Hematopoietic multipotent progenitor cell treated with erythropoietin and hydrocortisone succinate and interleukin-3 and kit ligand, for 8 days (in vitro differentiated cells): ENCODE measurements at places on chromosomes 2 and 18.

DNA sequence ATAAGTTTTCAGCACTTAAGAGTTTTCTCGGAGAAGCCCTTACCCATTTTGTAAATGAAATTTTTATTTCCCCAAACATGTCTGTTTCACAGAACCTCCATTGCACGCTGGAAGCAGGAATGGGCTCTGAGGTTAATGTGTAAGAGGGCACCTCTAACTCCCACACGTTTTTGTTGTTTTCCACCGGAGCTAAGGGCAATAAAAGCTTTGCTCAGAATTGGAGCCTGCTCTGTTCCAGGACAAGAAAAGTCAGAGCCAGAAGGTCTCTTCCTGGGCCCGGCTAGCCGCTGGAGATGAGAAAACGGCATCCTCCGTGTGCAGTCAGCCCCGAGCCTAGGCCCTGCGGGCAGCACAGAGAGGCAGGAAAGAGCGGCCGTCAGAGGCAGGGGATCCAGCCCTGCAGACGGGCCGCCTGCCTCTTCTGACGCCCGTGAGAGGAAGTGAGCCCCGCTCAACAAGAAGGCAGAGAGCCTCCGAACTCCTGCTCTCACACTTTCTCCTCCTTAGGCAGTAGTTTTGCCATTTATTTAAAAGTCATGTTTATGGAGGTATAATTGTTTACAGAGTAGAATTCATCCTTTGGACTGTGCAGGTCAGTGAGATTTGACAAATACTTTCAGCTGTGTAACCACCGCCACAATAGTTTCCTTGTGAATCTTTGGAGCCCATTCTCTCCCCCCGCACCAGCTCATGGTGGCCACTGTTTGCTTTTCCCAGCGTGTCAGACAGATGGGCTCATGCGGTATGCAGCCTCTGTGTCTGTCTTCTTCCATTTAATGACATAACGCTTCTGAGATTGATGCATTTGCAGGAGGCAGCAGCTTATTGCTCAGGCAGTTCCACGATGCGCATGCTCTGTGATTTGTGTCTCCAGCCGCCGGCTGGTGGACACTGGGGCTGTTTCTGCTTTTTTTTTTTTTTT, 117.3 kb downstream of the GALR1 start:
- no peak for DNase-seq

DNA sequence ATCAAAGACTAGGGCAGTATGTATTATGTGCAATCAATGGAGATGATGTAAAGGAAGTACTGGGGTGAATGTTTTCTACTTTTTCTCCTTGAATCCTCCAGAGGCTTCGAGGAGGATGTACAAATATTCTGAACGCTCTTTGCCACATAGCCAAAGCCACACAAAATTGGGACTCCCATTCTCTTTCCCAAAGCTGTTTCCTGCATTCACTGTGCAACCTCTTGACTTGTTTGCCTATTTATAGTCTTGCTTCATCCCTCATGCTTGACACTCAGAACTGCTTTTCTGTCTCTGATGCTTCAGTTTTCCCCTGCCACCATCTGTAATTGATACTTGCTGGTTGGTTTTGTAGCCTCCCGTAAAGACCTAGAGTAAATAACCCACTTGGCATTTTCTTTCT, 208.2 kb upstream of the RBMS1 start:
- DNase-seq, result no peak

DNA sequence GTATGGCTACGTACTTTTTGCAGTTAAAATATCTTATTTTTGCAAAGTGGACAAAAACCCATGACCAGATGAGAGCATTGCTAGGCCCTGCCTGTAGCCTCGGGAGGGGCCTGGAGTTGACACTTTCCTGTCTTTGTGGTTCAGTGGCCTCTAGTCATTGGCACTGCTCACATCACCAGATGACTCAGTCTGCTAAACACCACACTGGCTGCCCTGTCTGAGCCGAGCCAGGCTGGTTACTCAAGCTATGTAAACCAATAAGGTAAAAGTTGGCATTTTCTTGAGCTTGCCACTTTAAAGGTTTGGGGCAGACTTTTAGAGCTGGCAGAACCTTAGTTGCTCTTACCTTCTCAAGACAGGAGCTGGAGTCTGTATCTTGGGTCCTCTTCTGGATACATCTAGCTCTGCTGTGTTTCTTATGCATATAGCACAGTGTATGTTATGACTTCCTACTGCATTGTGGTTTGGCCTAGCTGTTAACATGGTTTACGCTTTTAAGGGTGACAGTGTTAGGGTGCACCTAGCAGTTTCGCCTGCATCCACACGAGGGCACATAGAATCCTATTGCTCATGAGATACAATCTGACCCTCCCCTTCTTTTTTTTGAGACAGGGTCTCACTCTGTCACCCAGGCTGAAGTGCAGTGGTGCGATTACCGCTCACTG, 76.4 kb downstream of the AP1S3 start:
- peak; percentile 14 for DNase-seq

DNA sequence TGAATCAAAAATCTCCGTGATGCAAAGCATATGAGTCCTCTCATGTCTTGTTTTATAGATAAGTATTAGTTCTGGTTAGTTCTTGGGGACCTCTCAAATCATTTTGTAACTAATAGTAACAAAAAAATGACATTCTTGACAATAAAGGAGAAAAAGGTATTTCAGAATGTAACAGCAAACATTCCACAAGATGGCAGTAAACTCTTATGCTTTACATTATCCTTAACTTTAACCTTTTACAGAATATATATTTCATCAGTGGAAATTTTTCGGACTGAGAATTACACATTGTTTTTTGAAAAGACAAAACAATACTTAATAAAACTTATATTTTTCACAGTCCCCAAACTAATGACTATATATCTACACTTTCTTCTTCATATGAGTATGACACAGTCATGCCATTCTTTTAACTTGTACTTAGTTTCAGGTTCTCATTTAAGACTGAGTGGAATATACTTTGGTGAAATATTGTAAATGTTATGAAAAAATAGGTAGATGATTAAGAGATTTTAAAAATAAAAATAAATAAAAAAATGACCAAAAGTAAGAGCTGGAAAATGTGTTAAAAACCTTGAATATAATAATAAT, 142.9 kb upstream of the NXPH2 start:
- peak; percentile 12 for DNase-seq

- no peak for DNase-seq
These were observed 24.8 kb downstream of the WDR75 start for GRCh38 chr2:189466046-189466445.

DNA sequence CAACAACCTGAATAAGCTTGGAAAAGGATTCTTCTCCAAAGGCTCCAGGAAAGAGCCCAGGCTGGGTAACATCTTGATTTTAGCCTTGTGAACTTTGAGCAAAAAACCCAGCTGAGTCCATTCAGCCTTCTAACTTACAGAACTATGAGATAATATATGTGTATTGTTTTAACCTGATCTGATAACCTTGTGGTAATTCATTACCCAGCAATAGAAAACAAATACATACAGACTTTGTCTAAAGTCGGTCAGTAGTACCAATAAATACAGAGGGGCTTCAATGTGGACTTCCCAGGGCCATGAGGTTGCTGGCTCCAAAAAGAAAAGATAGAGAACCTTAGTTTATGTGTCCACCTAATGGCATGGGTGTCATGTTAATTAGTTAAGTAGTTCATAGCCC, 191.8 kb downstream of the KCNH7 start:
- no peak for DNase-seq

DNA sequence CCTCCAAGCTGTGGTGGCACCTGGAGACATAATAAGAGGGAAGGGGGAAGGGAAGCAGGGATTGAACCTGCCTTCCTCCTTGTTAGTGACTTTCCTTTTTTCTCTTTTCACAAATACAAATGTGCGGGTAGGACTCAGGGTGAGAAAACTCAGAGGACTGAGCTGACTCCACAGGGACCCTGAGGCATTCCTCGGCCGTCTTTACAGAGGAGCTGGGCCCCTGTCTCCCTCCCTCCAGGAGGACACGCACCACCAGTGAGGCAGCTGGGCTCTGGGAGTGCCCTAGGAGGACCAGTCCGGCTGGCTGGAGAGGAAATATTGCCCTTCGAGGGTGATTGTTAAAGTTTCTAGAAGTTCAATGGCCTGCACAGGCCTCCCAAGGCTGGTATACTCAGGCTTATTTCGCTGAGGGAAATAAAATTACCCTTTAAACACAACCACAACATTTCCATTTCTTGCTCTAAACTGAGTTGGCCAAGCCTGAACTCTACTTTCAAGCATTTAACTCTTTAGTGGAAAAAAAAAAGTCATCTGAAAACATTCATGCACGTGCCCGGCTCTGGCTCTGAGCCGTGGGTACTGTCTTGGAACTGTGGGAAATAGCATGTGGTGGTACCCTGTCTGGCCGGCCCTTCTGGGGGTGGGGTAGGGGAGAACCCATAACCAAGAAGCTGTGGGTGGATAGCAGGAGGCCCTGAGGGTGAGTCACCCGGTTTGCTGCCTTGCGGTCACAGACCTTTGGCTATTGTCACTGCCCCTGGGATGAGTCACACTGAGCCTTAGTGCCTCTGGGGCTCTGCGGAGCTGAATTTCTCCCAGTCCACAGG, 116.0 kb downstream of the COPS8 start:
- DNase-seq, result peak; percentile 32

GRCh38 chr18:36849288-36850006, 20.5 kb downstream of the KIAA1328 start:
- no peak for DNase-seq

DNA sequence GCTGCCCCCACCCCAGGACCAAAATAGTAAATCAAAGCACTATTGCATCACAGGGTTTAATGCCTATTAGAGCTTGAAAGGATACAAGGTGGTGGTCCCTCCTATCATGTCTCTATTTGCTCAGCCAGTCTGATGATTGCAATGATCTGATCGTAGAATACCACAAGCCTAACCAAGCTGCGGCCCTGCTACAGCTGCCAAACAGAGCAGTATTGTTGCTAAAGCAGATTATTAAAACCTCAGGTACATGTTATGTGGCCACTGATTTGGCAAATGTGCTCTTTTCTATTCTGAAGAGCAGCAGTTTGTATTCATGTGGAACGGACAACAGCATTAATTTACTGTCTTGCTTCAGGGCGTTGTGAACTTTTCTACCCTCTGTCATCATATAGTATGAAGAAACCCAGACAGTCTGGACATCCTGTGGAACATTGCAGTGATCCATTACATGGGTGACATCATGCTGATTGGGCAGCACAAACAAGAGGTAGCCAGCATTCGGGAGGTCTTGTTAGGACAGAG, 8.4 kb upstream of the VAPA start:
- DNase-seq, result no peak

DNA sequence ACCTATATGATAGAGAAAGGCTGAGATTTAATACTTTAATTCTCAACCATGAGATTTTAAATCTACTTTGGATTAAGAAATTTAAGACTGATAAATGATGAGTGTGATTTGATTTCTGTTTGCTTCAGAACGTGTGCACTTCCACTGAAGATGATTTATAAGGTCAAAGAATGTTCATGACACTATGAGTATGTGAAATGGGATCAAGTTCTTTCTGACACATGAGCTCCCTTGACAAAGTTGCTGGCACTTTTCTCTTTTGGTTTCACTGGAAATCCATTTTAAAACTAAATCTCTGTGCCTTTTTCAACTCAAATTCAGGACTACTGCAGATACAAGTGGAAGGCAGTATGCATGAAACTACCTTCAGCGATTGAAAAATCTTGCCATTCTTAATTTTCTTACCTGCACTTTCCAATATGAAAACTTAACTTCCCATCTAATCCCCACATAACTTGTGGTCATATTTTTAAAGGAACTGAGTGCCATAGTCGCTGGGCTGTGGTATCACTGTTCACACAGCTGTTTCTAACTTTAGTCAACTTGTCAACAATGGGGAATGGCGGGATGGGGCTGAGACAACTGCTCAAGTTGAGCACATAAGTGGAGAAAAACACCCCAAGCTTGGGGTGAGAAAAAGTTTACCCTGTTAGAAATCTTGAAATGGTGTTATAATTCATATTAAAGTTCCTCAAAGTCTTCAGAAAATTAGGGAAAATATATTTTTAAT, 51.8 kb upstream of the TTN start:
- no peak for DNase-seq

DNA sequence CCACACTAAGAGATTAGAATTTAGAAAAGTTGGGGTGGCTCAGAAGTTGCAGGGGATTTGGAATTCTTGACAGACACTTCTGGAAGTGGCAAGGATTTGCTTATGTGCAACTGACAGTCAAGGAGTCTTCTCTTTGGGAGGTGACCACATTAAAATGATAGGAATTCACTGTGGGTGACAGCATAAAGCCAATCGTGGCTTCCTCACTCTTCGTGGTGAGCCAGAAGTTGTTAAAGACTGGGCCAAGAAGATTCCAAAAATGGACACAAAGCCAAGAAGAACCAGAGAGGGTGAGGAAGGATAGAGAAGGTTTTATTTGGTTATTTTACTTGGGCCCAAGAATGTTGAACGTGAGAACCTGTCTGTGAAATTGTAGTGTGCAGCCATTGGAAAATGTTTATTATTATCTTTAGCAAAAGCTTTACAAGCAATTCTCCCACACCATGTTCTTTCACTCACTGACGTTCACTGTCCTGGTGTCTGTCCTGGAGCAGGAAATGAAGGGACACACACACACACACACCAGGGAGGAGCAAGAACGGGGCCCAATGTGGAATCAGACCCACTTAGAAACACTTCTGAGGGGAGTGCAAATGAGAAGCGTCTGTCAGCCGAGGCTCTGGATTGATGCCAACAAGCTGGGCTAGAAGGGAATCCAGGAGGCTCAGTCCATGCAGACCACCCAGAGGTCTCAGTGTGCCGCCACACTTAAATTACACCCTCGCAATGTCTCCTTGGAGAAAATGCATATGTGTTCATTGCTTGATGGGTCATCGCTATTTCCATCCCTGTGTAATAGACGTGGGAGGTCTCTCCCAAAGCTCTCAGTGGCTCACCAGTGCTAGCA, 37.2 kb downstream of the STEAP3 start:
- no peak for DNase-seq
